ENCODE measurements at places on chromosomes 4 and X. TPM values are rescaled to one million over a fixed set of nuclear protein-coding genes. Genes with fewer than 3 reads are reported as not detected.

Gene MOSPD2
- total RNA-seq = 38.0 TPM

Gene NXF2B
- not detected for total RNA-seq

Gene CSAG2
- total RNA-seq = not detected

Gene ANTXR2
- 80.4 TPM for total RNA-seq

Gene HEPH
- 124 TPM for total RNA-seq

Gene DUSP9
- total RNA-seq = not detected

Gene RASGEF1B
- 10.9 TPM for total RNA-seq

Gene CFI
- 9.3 TPM for total RNA-seq

Gene ALAS2
- total RNA-seq = not detected

Gene VCX3B
- total RNA-seq = not detected

Gene SOD3
- total RNA-seq = 136 TPM

Gene GC
- total RNA-seq = not detected

Gene NAP1L3
- 18.6 TPM for total RNA-seq

Gene SEC31A
- 357 TPM for total RNA-seq

Gene GAGE1
- total RNA-seq = not detected

Gene RNF128
- 1.1 TPM for total RNA-seq

Gene DUX4
- not detected for total RNA-seq

Gene GPC3
- under 0.01 TPM for total RNA-seq

Gene TTC29
- not detected for total RNA-seq

Gene JCHAIN
- total RNA-seq = 0.12 TPM

Gene ALPK1
- 20.1 TPM for total RNA-seq

Gene ENPP6
- not detected for total RNA-seq

Gene GPRASP2
- 17.8 TPM for total RNA-seq

Gene TAF7L
- total RNA-seq = 0.26 TPM

Gene PLP1
- total RNA-seq = not detected

Gene ATOH1
- not detected for total RNA-seq

Gene INTU
- total RNA-seq = 2.9 TPM

Gene SMAD1
- 8.9 TPM for total RNA-seq

Gene TSPAN7
- 0.19 TPM for total RNA-seq

Gene KDM5C
- 67.9 TPM for total RNA-seq

Gene SAGE1
- total RNA-seq = not detected

Gene CXCL13
- not detected for total RNA-seq

Gene ADAMTS3
- total RNA-seq = 11.1 TPM

Gene FAM47A
- not detected for total RNA-seq

Gene FAM9B
- total RNA-seq = not detected

Gene TCEAL9
- 202 TPM for total RNA-seq

Gene HMGB3
- total RNA-seq = 16.0 TPM

Gene DMRTC1
- total RNA-seq = not detected

Gene GPR50
- not detected for total RNA-seq

Gene CDS1
- total RNA-seq = 0.25 TPM

Gene CSN1S1
- total RNA-seq = not detected

Gene CT45A2
- total RNA-seq = not detected

Gene THAP6
- total RNA-seq = 16.3 TPM

Gene ADGRG4
- total RNA-seq = not detected

Gene CHRDL1
- not detected for total RNA-seq

Gene DDX53
- total RNA-seq = not detected

All from aortic smooth muscle cell (primary cell).